ENCODE measurements at places on chromosomes 13 and 19. TPM values are rescaled to one million over a fixed set of nuclear protein-coding genes. Genes with fewer than 3 reads are reported as not detected.

The CEACAM20 gene
- total RNA-seq = not detected

The EIF3K gene
- 385 TPM for total RNA-seq

The ARMC6 gene
- total RNA-seq = 33.3 TPM

The ZNF580 gene
- 81.2 TPM for total RNA-seq

The PLVAP gene
- not detected for total RNA-seq

Data from activated B cell treated with CpG ODN at 0.5 μM for 24 hours (primary cell).